SW 1271 (cell line): ENCODE measurements at places on chromosomes 4 and X.

DNA sequence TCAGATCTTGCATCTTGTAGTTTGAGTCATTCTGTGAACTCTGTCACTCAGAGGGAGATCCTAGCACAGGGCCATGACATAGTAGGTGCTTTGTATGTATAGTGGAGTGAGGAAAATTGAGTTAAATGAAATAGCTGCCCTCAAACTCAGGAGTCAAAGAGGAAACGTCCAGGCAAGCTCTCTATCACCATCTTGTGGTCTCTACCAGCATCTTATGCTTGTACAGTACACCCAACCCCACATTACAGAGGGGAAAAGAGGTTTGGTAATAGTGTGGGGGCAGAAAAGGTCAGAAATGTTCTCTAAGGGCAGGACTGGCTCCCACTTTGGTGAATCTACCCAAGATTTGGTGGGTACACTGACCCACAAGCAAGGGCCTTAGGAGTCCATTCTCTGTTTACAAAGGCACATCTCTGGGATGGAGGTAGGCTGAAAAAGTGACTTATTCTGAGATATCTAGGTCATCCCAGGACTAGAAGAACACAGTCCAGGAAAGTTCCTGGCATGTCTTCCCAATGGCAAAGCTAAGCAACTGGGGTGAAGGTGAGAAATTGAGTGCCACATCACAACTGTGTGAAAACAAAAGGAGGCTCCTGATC, 131.8 kb downstream of the OR13H1 start:
- no peak for DNase-seq

- DNase-seq = peak; percentile 12
Observed at GRCh38 chr4:25767877-25768725, 94.7 kb downstream of the SEL1L3 start.

GRCh38 chrX:119604766-119605463, 1.3 kb downstream of the NKRF start:
- DNase-seq = no peak

DNA sequence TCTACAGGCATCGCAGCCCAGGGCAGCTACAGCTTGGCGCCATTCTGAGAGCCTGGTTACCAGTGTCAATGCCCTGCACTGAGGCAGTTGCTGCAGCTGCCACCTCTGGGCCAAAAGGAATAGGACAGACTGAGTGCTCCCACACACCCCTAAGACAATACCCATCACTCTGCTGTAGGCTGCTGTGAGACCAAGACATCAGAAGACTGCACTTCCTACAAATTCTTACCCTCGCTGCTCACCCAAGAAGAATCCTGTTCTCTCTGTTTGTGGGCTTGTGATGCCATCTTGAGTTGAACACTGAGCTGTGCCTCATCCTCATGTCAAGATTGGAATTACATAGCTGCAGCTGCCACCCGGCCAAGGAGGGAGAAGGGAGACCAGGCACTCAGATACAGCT, 1847.0 kb upstream of the PCDH10 start:
- DNase-seq = no peak

DNA sequence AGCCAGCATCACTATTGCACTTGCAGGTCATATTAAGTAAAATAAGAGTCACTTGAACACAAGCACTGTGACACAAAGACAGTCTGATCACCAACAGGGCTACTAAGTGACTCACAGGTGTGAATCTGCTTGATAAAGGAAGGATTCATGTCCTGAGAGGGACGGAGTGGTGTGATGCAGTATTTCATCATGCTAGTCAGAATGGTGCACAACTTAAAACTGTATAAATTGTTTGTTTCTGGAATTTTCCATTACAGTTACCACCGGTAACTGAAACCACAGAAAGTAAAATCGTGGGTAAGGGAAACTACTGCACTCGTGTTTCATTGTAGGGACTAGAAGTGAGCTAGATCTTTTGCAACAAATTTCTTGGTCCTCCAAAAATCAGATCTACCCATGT, 109.7 kb downstream of the ELOVL6 start:
- no peak for DNase-seq

DNA sequence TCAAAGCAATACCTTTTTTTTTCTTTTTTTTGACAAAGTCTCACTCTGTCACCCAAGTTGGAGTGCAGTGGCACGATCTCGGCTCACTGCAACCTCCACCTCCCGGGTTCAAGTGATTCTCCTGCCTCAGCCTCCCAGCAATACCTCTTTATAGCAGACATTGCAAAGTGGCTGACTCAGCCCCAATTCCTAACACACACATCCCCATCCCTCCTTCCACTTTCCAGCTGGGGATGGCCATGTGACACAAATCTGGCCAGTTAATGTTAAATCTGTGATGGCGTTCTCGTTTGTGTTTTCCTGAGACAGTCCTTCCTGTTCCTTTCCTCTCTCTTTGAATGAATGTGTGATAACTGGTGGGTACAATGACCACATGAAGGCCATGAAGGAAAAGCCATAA, 276.2 kb upstream of the KLF3 start:
- DNase-seq = no peak

GRCh38 chr4:51942108-51942832, 77.9 kb downstream of the LRRC66 start:
- DNase-seq = no peak

- DNase-seq = no peak
Observed at GRCh38 chrX:149717803-149718202, 5.9 kb downstream of the MAGEA11 start.

DNA sequence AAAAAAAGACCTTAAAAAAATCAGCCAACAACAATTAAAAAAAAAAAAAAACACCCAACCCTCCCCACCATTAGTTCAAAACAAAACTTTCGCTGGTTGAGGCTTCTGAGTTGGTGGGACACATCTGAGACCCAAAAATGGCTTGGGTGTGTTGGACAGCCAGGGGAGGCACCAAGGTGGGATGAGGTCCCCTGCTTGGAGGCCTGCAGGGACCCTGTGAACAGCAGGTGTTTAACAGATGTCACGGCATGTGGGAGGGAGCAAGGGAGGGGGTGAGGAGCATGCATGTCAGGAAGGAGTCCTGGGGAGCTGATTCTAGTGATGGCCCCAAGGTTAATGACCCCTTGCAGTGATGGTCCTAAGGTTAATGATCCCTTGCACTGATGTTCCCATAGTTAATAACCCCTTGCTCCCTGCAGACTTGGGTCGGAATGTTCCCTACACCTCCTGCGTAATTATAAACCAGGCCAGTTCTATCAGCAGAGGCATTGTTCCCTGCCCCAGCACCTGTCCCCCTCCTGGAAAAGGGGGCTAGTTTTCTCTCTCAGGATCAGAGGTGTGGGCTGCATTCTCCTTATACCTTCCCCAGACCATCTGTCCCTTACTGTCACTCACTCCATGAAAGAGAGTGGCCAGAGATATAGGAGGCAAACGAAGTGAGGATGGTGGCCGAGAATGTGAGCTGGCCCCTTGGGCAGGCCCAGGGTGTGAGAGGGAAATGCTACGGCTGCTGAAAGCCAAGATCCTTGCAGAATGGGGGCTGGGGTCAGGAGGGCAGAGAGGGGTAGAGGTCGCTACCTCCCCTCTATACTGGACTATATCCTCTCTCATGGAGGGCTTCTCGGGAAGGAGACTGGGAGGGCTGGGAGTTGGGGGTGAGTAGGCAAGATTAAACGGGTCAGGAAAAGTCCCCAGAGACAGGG, 2.3 kb upstream of the FOXP3 start:
- no peak for DNase-seq

DNA sequence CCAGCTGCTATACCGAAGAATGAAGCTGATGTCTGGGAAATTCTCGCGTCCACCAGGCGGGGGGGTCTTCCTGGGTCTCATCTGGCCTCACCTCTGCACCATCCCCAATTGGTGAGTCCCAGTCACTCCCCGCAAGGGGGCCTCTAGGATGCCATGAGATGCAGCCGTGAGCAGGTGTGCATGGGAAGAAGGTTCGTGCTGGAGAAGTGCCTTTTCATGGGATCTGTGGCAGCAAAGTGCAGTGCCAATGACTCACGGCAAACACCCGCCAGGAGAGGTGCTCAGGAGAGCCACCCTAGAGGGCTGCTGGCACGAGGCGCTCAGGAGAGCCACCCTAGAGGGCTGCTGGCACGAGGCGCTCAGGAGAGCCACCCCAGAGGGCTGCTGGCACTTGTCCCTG, 55.1 kb downstream of the CPZ start:
- no peak for DNase-seq

- DNase-seq = no peak
Observed at GRCh38 chr4:177222781-177223180, 86.9 kb upstream of the NEIL3 start.

DNA sequence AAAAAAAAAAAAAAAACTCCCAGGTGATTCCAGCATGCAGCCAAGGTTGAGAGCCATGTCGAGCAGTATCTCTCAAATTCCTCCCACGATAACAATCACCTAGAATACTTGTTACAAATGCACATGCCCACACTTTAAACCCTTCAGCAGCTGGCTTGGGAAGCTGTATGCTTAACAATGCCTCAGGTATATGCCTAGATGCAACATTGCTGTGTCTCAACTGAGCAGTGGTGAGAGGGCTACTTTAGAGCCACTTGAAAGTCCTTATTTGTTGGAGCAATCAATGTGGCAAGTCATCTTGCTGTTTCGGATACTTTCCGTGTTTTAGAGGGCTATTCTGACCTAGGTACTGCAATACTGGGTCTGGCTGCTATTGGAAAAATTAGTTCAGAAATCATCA, 487.4 kb downstream of the INPP4B start:
- no peak for DNase-seq
